A172 (cell line): ENCODE measurements at places on chromosomes 16 and 17. TPM values are rescaled to one million over a fixed set of nuclear protein-coding genes. Genes with fewer than 3 reads are reported as not detected.

Gene HES7
- not detected in 2 replicates for total RNA-seq

Gene SOCS1
- total RNA-seq: 0.17 TPM in 1 of 2 replicates, not detected in the other

Gene CACNG3
- total RNA-seq: not detected in 2 replicates

Gene TPPP3
- 0.31 TPM in 1 of 2 replicates, not detected in the other for total RNA-seq

Gene MYH3
- 3.9 and 5.6 TPM in 2 replicates for total RNA-seq

Gene GP2
- not detected in 2 replicates for total RNA-seq

DNA sequence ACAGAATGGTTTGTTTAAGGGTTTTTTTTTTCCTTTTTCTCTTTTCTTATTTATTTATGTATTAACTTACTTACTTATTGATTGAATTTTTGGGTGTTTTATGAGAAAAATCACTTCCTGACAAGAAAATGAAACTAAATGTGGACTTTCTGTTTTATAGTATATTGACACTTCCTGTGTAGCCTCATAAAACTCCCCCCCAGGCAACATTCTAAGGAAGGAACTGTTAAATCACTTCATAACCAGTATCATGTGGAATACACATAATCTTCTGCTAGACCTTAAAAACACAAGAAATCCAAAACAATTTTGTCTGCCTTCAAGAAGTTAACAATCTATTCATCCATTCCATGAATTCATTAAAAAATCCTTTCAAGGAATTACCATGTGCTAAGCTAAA, 164.1 kb upstream of the TOM1L1 start:
- DNase-seq: no peak

DNA sequence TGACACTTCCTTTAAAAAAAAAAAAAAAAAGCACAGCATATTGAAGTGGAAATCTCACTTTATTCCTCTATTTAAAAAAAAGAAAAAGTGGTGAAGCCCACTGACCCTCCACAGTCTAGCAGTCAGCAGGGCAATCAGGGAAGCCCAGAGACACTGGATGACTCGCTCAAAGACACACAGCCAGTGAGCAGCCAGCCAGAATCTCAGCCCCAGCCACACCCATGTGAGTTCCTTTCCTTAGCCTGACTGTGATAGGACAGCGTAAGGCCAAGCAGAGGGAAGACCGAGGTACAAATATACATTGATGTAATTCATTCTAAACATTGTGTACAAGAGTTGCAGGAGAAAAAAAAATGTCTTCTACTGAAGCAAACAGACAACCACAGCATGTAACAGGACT, 22.5 kb downstream of the XPO6 start:
- peak; percentile 25 for DNase-seq

DNA sequence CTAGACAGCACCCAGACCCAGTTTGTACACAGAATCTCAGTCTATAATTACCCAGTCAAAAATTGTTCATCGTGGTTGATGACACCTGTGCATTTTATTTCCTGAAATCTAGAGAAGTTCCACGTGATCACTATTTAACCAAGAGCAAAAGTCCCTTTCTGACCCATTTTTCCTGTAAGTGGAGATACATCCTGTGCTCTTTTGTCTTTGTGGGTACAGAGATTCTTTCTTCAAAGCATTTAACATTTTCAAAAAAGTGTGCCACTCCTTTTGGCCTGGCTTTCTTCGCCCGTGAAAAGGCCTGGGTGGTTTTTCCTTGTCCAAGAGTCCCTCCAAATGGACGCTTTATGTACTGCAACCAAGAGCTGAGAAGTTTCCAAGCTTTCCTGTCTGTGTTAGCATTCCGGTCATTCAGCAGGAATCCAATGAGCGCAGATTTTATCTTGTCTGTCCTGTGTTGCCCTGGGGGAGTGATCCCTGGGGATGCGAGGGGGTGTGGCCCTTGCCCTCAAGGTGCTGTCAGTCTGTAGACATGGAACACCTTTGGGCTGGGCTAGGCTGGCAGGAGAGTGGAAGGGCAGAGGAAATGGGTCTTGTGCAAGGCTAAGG, 161.1 kb upstream of the CACNG5 start:
- peak; percentile 67 for DNase-seq

DNA sequence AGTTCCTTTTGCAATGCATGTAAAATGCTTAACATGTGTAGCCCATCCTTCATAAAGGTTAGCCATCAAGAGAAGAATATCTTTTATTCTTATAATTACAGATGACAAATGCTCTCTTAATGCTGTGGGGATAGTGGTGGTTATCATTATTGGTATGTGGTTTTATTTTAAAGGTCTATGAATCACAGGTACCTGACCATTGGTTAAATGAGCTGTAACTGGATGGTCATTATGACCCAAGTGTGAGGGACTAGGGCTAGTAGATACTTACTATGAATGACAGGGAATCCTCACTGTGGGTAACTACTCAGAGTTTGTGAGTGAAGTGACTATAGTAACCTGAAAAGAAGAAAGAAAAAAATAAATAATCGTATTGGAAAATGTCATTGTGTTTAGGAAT, 78.8 kb downstream of the CDRT15 start:
- peak; percentile 6 for DNase-seq

GRCh38 chr17:49766918-49767530, 3.1 kb upstream of the FAM117A start:
- DNase-seq: no peak

DNA sequence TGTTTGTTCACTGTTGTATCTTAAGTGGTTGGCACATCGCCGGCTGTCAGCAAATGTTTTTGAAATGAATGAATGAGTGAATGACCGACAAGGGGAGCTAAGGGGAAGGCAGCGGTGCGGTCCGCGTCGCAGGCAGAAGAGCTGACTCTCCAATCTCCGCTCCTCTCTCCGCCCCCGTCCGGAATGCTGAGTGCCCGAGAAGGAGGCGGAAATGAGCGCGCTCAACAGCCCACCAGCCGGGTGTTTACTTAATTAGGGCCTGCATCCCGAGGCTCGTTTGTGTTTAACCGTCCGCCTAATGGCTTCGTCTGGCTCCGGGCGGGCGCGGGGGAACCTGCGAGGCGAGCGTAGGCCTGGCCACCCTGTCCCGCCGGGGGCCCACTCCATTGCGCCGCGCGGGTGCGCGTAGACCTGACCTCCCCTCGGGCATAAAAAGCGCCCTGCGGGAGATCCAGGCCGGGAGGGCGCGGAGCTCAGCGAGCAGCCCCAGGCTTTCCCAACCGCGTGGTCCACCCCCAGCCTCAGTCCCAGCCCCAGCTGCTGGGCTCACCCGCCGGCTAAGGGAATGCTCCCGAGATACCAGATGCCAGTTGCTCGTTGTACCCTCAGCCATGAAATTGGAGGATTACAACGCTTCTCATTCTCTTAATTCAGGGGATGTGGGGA, 2.5 kb upstream of the CDH3 start:
- DNase-seq: no peak

- no peak for DNase-seq
These were observed 690 bp downstream of the PITPNC1 start for GRCh38 chr17:67377488-67378453.

- DNase-seq: no peak
These were observed 2047.4 kb downstream of the TP53TG3F start for GRCh38 chr16:35506898-35507194.
